CD4-positive, alpha-beta T cell treated with Interleukin-2 at 100 ng/mL for 4 hours (primary cell): ENCODE measurements at places on chromosomes 1 and 21.

DNA sequence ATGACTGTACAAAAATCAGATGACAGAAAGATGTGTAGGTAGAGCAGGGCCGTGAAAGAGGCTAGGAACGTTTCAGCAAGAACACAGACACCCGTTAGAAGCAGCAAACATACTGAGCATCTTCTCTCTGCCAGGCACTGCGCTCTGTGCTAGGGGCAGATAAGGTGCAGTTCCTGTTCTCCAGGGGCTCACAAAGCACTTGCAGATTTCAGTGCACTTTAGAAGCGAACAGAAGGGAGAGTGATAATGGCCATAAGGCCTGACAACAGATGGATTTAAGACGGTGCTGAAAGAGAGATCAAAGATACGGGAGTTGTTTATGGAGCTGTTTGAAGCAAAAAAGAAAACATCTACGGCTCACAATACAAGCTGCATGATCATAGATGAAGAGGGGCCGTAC is 200.3 kb upstream of the FOXD3 start:
- no peak for DNase-seq

- DNase-seq, result no peak
Measured at GRCh38 chr1:234669499-234669898, 59.5 kb upstream of the IRF2BP2 start.

DNA sequence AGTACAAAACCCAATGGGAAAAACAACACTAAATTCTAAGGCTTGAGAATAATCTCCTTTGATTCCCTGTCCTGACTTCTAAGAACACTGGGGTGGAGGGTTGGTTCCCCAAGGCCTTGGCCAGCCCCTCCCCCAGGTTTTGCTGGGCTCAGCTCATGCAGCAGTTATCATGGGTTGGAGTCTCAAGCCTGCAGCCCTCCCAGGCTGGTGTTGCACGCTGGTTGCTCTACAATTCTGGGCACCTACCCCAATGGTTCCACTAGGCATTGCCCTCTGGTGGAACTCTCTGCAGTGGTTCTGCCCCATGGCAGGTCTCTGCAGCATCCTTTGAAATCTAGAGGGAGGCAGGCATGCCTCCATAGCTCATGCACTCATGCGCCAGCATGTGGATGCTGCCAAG is 184.4 kb upstream of the PALMD start:
- DNase-seq, result no peak

- DNase-seq, result no peak
Measured at GRCh38 chr1:115331558-115332331, 6.3 kb downstream of the NGF start.

- DNase-seq, result no peak
Measured at GRCh38 chr1:116950517-116951199, 40.9 kb downstream of the PTGFRN start.

DNA sequence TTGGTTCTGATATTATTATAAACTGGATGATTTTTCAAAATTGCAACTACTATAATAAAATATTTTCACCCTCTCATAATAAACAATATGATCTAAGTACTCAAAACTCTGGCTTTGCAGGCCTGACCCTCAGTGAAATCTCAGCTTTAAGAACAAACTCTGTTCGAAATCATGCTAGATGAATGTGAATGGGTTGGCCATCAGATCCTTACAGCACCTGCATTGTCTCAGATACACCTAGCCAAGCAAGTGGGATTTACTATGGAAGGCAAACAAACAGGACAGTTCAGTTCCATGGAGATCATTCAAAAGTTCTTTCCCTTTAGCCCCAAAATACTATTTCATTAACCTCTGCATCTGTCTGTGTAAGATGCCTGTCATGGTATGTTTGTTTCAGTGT is 44.8 kb downstream of the STYXL2 start:
- no peak for DNase-seq

- DNase-seq, result no peak
Measured at GRCh38 chr1:238606896-238607295, 716.2 kb upstream of the ZP4 start.

GRCh38 chr21:27734146-27734545 is 767.3 kb upstream of the ADAMTS5 start:
- DNase-seq, result no peak

DNA sequence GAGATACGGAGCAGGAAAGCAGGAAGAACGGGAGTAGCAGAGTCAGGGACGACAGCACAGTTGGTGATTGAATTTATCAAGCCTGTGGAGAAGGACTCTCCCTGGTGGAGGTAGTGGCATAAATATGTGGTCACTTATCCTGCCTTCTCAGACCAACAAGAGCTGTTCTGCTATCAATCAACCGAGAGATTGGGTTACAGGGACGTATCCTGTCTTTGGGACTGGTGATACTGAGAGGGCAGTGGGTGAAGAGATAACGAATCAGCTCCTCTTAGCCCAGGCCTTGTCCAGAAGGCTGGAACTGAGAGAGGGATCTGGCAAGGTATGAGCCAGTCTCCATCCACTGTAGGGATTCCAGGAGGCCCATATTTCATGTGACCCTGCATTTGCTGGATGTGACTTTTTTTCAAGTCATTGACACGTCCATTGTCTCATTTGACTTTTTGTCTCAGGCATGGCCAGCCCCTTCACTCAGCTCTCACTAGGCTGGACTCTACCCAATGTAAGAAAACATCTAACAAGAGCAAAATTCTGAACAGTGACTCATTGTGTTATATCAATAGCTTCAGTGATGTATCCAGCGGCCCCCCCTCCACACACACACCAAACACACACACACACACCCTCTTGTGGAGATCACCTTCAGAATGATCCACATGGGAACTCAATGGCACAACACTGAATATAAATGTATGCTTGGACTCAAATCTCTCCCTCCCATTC is 11.3 kb downstream of the C1orf116 start:
- no peak for DNase-seq

GRCh38 chr1:203441766-203442165 is 33.8 kb upstream of the PRELP start:
- no peak for DNase-seq

GRCh38 chr1:243751506-243751905 is 98.5 kb downstream of the AKT3 start:
- DNase-seq, result no peak

GRCh38 chr1:4653328-4653660 is 1.1 kb upstream of the AJAP1 start:
- DNase-seq, result no peak

GRCh38 chr1:121586369-121587229 is 401.8 kb downstream of the SRGAP2C start:
- no peak for DNase-seq

DNA sequence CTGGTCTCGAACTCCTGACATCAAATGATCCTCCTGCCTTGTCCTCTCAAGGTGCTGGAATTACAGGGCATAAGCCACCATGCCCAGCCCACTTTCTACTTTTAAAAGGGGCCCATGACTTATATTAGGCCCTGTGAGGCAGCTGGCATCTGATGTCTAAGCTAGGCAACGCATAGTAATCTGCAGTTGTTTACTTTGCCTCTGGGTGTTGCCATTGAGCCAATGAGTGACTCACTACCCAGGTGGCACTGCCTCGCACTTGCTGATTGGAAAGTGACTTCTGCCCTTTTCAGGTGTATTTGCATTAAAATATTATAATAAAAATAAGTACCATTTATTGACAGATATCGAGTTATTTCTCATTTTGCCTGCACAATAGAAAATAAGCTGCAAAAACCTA is 84.9 kb downstream of the KIF14 start:
- peak; percentile 7 for DNase-seq

GRCh38 chr1:20507248-20507563 is 745 bp downstream of the MUL1 start:
- DNase-seq, result no peak

- DNase-seq, result no peak
Measured at GRCh38 chr1:176466514-176466913, 3.5 kb downstream of the PAPPA2 start.

- no peak for DNase-seq
Measured at GRCh38 chr1:20867062-20867461, 80.0 kb upstream of the HP1BP3 start.

DNA sequence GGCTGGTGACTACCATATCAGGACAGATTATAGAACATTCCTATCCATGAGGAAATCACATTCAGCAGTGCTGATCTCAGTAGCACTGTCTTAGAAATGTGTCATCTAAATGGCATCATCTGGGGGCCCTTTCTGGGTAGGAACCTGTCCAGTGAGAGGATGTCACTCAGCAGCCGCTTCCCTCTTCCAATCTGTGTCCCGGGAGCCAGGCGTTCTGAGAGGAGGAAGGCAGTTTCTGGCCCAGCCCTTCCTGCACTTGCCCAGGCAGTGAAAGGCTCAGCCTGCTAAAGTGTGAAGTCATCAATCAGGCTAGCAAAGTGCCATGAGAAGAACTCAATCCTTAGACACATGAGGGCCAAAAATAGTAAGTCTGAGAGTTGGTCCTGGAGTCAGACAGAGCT is 25.6 kb downstream of the RAB4A start:
- no peak for DNase-seq

- DNase-seq, result no peak
Measured at GRCh38 chr1:109265016-109265415, 15.7 kb downstream of the CELSR2 start.
